Activated CD4-positive, CD25-positive, alpha-beta regulatory T cell treated with anti-CD3 and anti-CD28 coated beads, Interleukin-2, amount 50 U/mL, for 72 hours (primary cell): ENCODE measurements at places on chromosomes 2 and 18.

GRCh38 chr2:177604271-177605065 is 211.9 kb downstream of the AGPS start:
- no peak for DNase-seq

DNA sequence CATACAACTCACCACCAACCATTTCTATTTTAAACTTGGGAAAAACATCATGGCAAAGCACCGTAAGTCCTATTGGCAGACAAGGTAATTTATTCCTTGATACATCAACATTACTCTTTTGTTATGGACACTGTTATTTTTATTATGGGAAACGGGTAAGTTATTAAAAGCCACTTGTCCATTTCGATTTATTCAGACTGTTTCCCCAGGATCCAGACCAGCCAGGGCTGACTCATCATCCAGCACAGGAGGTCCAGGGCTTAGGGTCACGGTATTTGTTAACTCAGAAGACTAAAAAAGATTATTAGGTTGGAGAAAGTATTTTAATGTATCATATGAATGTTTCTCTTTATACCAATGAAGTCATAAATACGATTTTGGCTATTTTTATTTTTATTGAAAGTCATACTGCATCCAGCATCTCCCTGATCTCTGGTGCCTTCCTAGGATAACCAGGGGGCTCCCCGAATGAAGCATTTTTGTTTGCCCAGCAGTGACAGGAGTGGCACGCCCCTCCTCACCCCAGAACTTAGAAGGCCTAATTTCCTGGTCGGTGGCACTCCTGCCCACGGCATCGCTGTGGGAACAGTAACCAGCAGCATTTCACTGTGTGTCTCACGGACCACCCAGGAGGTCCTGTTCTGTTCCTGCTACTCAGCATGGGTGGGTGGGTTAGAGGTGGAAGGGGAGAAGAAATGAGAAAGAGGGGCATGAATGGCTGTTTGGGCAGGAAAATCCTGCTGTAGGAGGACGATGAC is 446.1 kb downstream of the EIPR1 start:
- no peak for DNase-seq

GRCh38 chr18:2985628-2986027 is 27.3 kb downstream of the LPIN2 start:
- no peak for DNase-seq

- no peak for DNase-seq
Observed at GRCh38 chr2:96884299-96885094, 14.6 kb upstream of the SEMA4C start.

DNA sequence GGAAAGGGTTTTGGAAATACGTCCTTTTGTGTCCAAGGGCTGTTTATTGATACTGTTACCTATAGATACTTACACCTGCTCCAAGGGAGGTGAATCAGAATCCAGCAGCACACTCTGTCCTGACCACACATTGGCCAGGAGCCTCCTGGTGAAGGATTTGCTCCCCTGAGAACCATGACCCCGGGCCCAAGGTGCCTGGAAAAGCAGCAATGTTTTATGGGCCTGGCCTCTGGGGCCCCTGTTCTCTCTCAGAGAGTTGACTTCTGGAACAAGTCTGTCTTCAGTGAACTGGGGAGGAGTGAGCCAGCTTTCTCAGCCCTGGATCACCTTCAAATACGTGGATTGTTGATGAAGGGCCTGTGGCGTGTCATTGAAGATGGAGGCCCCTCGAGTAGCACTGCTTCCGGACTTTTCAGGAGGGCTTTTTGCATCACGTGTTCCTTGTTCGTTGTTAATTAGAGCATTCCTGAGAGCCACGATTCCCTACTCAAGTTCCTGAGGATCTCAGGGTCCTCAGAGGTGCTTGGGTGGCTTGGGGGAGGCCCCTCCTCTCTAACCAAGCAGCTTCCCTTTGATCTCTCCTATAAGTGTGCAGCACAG is 78.5 kb upstream of the RPL31 start:
- no peak for DNase-seq

DNA sequence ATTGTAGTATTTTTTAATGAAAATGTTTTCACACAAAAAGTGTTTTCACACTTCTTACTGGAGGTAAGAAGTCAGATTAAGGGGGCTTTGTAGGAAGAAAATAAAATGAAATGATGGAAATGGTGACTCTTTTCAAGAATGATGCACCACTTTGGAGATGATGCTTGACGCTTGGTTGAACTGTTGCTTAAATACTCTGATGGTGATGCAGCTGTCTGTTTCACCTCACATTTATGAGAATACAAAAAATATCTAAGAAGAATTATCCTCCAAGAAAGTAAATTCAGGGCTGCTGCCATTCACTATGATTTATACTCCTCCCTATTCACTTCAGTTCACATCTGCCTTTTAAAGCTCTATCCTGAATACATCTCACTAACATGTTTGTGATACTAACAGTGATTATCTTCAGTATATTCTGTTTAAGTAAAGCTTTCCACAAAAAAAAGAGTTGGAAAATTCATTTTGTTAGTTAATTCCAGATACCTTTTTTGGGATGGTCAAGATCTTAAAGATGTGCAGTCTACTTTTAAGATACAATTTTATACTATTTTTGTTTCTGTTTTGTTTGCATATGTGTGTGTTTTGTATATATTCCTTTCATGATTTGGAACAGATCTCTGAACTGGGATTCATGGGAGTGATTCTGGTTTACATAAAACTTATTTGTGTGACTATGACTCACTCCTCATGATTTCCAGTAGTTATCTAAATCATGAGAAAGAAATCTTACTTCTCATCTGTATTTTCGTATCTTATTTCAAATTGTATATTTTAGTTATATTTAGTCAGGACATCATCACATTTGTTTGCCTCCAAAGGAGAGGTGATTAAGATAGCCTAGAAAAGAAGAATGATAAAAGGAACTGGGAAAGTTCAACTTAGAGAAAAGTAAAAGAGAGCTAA is 53.1 kb downstream of the SLC39A10 start:
- no peak for DNase-seq

DNA sequence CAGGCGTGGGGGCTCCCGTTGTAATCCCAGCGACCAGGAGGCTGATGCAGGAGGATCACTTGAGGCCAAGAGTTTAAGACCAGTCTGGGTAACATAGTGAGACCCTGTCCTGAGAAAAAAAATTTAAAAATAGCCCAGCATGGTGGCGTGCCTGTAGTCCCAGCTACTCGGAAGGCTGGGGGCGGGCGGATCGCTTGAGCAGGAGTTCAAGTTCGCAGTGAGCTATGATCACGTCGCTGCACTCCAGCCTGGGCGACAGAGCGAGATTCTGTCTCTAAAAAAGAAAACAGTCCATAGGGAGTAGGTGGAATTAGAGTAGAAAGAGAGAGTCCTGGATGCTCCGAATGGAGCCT is 325 bp upstream of the TTLL4 start:
- no peak for DNase-seq

- DNase-seq: no peak
Observed at GRCh38 chr18:72128649-72129048, 415.5 kb downstream of the CBLN2 start.

- DNase-seq: no peak
Observed at GRCh38 chr2:238243496-238244076, 3.7 kb upstream of the HES6 start.

DNA sequence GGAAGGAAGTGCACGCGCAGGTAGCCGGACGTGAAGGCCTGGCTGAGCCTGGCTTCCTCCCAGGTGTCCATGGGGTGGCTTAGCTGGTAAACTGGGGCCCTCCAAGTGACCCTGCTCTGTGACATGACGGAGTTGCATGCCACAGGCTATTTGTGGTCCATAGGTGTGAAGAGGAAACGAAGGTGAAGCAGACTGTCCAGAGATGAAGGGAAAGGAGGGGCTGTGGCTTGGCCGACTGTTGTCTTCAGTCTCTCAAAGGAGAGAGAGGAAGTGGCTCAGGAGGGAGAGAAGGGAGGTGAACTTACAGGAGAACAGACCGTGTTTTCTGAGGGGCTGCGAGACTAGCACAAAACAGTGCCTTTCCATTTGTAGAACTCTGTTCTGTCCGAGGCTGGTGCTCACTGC is 19.3 kb downstream of the INPP5D start:
- peak; percentile 47 for DNase-seq

GRCh38 chr2:222108957-222109585 is 189.7 kb downstream of the PAX3 start:
- DNase-seq: no peak

DNA sequence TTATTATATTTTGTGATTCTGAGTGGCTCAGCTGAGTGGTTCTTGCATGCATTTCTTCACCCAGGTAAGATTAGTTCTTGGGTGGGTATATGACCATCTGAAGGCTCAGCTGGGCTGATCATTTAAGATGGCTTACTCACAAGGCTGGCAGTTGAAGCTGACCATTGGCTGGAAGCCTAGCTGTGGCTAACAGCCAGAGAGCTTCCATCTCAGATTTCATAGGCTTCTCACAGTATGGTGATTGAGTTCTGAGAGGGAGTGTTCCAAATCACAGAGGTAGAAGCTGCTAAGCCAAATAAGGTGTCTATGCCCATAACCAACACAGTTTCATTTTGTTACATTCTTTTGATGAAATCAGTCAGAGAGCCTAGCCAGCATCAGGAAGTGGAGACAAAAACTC is 117.4 kb upstream of the RPRM start:
- DNase-seq: no peak
